ENCODE measurements at places on chromosomes 3 and 15. TPM values are rescaled to one million over a fixed set of nuclear protein-coding genes. Genes with fewer than 3 reads are reported as not detected.

DNA sequence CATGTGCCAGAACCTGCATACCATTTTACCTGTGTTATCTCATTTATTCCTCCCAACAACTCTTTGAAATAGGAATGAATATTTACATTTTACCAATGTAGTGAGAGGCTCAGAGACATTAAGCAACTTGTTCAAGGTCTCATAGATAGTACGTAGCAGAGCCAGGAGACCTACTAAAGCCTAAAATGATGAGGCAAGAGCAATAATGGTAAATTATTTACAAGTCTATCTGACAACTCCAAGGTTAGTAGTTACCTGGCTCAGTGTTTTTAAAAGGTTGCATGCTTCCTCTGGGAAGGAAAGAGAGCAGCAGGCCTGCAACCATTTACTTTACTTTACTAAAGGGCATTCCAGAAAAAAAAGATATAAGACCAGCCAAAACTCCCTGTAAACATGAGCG, 103.0 kb downstream of the CFAP20DC start:
- DNase-seq: no peak

- DNase-seq: no peak
Measured at GRCh38 chr15:26722621-26723160, 50.2 kb downstream of the GABRB3 start.

GRCh38 chr15:38733331-38733730, 168.7 kb upstream of the RASGRP1 start:
- DNase-seq: no peak

DNA sequence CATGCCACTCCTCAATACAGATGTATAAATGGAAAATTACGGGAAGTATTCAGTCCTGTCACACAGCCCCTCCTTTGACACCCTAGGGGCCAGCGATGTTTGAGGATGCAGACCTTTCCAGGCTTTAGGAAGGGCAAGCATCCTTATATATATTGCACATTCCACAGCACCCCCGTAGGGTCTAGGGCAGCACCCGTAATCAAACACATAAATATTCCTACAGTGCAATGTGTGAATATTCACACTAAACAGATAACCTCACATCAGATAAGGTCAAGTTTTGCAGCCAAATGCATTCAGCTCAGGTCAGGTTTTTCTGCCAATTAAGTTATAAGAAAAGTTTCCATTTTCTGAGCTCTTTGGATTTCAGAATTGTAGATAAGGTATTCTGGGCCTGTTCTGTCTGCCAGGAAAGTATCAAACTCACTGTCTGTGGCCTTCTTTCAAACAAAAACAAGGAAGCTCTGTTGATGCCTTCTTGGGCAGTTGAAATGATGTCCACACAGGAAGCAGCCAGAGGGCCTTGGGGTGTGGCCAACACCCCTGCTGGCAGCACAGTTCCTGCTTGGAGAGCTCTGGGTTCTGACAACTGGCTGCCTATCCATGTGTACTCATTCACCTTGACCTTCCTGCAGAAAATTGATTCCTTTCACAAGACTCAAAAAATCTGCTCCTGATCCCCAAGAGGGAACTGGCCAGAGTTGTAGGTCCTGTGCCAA, 427.0 kb downstream of the NTRK3 start:
- no peak for DNase-seq

GRCh38 chr15:62432702-62433398, 267.8 kb upstream of the C2CD4B start:
- peak; percentile 50 for DNase-seq

- peak; percentile 36 for DNase-seq
Measured at GRCh38 chr15:65377976-65378366, at the start of gene IGDCC3. Gene IGDCC3, minus strand, starts transcription at chr15:65378002. Its CDS starts 214 bp downstream, at chr15:65377788.

DNA sequence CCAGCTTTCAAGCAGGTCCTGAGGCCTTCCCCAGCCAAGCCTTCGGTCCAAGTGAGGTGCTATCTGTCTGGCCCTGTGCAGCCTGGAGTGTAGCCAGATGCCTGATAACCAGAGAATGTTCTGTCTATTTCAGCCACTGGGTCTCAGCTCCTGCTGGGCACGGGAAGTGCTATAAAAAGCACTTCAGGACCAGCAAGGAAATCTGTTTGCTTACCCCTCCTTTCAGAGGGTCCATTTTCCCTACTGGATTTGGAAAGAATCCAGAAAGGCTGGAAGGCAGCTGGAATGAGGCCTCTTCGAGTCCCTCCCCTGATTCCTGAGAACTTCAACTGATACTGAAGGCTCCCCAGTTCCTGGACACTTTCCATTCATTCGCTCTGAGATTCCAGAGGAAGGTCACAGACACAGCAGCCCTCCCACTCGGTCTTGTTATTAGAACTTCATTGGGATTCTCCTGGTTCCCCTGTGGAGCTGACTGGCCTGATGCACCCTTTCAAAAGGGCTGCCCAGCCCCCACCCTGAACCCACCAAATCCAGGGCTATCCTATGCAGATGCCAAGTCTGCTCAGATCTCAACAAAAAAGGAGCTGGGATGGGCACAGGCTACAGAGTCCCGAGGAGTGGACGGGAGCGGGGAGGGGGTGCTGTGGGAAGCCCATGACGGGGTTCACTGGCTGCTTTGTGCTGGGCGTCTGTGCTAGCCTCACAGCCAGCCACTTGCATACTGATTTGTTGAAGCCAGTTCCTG, 70.4 kb downstream of the UMPS start:
- DNase-seq: peak; percentile 63

GRCh38 chr15:49290191-49290590, 120.1 kb downstream of the GALK2 start:
- DNase-seq: no peak

GRCh38 chr3:5731100-5731499, 543.6 kb downstream of the EDEM1 start:
- no peak for DNase-seq

DNA sequence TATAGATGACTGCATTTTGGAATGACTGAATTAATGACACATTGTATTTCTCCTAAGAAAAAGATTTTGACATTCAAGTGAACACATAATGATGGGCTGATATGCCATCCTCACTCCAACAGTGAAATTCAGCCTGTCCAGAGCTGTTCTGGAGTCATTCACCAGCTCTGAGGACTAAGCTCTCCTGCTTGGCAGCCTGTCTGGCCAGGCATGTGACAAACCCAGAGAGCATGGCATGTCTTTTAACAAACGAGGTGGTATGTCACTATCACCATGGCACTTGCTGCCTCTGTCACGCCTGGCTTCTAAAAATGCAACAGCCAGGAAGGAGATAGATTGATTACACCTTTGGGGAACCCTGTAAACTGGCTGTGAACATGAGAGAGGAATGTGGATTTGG, 1.4 kb downstream of the ACTC1 start:
- DNase-seq: no peak

DNA sequence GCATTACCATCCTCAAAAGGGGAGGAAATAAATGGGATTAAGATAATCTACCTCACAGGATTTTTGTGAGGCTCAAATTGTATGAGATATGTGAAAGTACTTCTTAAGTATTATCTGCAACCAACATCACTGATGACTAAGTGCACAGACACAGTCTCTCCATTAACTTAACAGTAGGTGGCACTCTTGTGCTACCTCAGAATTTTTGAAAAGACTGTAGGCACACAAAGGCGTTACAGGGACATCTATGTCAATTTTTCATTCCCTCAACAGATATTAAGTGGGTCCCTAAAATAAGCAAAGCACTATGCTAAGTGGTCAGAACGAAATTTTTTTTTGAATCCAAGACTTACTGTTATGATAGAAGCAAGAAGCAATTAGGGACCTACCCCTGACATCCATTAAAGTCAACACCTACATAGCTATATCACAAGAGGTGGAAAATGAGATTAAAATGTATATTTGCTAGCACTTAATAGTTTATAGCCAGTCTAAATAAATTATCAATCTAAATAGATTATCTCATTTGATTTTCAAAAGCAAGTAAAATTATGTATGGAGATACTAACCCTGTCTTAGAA, 52.9 kb downstream of the RYK start:
- DNase-seq: peak; percentile 81

GRCh38 chr3:33355611-33356010, 78.4 kb downstream of the FBXL2 start:
- peak; percentile 78 for DNase-seq

DNA sequence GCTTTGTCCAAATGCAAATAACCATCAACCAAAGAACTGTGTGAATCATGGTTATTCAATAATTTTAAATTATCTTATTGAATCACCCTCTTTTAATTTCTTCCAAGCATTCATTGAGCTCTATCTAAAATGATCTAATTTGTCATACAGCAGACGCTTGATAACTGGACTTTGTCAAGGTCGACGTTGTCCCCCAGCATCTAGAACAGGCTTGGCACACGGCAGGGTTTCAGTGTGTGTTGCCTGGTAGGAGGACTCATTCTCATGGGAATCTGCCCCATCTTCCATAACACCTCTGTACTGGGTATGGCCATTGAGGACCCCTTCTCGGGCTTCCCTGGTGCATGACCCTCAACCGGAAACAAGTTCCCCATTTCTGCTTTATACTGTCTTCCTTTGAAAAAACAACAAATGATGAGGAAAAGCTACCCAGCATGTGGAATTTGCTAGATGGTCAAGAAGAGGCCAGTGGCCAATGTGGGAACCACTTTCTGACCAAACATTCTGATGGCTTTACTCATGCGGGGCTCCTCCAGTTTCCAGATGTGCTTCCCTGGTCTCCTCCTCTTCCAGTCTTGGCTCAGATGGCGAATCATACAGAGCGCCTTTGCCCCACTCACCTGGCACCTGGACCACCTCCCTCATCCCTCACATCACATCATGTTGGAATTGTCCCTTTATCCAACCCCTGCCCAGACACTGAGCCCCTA, 41.7 kb upstream of the SEC22A start:
- peak; percentile 54 for DNase-seq

GRCh38 chr3:151604891-151605290, 128.8 kb upstream of the AADACL2 start:
- DNase-seq: peak; percentile 50

DNA sequence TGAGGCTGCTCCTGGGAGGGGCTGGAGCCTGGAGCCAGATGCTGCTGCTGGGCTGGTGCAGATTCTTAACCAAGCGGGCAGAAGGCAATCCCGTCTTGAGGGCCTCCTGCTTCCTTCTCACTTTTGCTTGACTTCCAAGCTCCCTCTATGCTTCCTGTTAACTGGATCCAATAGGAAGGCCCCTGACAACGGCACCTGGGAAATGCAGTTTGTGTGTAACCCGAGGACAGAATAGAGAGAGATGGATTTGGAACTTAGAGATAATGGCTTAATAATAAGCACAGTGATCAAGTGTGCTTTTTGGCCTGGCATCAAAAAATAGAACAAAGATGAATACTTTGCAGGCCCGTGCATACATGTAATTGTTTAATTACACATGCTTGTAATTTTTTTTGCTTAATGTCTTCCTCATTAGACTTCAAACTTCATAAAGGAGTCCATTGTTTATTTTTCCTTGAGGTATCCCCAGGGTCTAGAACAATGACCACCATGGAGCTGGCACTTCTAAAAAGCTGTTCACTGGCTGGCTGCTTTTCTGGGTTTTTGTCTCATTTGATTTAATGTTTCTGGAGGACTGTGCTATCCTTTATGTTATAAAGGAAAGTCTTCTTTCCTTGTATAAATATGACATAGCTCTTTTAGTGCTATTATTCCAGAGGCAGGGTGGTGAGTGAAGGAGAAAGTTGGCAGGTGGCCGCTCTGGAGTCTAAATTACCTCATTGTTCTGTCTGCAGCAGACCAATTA, 63.3 kb upstream of the MITF start:
- no peak for DNase-seq

GRCh38 chr15:41561777-41562145, 2.7 kb downstream of the TYRO3 start:
- peak; percentile 75 for DNase-seq

DNA sequence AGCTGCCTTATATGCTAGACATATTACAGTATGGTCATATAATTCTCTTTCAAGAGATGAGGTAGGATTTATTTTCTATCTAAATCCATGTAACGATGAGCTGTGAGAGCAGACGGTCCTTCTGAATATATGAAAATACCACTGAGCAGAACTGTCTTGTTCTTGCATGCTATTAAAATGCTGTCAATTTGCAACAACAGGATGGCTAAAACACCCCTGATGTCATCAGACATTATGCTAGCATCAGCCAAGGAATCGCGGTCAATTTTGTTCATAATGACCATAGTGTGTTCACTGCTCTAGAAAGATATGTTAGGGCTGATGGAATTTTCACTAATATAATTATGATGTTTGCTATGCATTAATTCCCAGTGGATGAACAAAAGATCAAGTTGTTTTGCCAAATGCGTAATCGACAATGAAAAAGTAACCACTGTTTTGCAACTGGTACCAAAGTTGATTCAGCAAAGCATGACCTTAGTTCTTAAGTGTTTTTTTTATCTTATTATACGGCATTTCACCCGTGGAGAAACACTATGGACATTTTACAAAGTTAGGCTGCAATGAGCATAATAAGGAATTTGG, 765.4 kb upstream of the NR2F2 start:
- peak; percentile 14 for DNase-seq

DNA sequence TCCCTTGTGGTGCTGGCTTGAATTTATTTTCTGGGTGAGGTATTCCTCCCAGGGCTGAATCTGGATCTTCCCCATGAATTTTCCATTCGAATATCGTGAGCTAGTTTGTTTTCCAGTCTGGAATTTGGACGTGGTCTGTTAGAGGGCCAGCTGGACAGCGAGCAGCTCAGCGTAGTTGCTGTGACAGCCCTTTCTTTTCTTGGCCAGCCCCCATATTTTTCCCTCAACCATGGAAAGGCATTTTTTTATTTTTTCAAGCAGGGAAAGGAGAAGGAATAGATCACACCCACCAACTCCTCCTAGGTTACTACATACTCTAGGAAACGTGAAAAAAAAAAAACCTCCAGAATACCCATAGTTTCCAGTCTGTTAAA, 152.0 kb downstream of the KLHL25 start:
- DNase-seq: peak; percentile 84

DNA sequence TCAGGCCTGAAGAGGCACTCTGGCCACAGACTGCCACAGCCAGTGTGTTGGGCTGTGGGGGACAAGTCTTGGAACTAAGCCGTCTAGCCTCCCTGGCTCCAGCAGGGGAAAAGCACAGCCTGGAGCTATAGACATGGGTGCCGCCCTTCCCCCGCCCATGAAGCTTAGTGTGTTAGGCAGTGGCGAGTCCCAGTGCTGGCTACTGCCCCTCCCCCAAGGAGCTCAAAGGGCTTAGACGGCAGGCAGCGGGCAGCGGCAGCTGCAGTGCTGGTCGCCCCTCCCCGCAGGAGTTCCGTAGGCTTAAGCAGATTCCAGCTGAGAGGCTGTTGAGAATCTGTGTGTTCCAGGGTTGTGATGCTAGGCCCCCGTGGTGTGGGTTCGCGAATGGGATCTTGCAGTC, 135.8 kb upstream of the RORA start:
- DNase-seq: no peak

Gene GRK7
- not detected for total RNA-seq

Gene IQCH
- total RNA-seq: 5.0 TPM

Gene USP4
- 28.7 TPM for total RNA-seq

Gene DGKG
- 4.8 TPM for total RNA-seq

Gene CCR8
- not detected for total RNA-seq

Gene SH2D7
- not detected for total RNA-seq

Gene GNAT1
- not detected for total RNA-seq

Gene ZNF660
- 3.3 TPM for total RNA-seq

Gene SLC35A5
- total RNA-seq: 35.3 TPM

Gene GOLGA8H
- total RNA-seq: under 0.01 TPM

Gene TGM4
- not detected for total RNA-seq

Gene SEMA3G
- under 0.01 TPM for total RNA-seq

Gene GPR176
- 79.6 TPM for total RNA-seq

All from fibroblast of lung (primary cell).